ENCODE measurements at places on chromosomes 2 and 18. TPM values are rescaled to one million over a fixed set of nuclear protein-coding genes. Genes with fewer than 3 reads are reported as not detected.

- no peak for DNase-seq
Observed at GRCh38 chr2:603869-604268, 73.3 kb downstream of the TMEM18 start.

NTSR2 gene
- total RNA-seq, result not detected

PDE11A gene
- total RNA-seq, result 0.60 TPM

GRCh38 chr2:196449083-196449482, 190.4 kb upstream of the CCDC150 start:
- no peak for DNase-seq

DNA sequence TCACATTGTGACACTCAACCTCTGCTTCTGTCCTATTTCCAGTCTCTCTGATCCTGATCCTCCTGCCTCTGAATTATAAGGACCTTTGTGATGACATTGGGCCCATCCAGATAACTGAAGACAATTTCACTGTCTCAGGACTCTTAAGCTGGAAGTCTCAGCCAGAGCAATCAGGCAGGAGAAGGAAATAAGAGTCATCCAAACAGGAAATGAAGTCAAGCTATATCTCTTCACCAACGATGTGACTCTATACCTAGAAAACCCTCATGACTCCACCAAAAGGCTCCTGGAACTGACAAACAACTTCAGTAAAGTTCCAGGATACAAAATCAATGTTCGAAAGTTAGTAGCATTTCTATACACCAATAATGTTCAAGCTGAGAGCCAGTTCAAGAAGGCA, 29.3 kb upstream of the TWIST2 start:
- no peak for DNase-seq

RTKN gene
- 10.5 TPM for total RNA-seq

- no peak for DNase-seq
Observed at GRCh38 chr2:132681766-132682165, 11.8 kb upstream of the LYPD1 start.

GRCh38 chr2:46816151-46816845, 99.3 kb downstream of the MCFD2 start:
- DNase-seq, result no peak

ADGRF3 gene
- 0.02 TPM for total RNA-seq

DNA sequence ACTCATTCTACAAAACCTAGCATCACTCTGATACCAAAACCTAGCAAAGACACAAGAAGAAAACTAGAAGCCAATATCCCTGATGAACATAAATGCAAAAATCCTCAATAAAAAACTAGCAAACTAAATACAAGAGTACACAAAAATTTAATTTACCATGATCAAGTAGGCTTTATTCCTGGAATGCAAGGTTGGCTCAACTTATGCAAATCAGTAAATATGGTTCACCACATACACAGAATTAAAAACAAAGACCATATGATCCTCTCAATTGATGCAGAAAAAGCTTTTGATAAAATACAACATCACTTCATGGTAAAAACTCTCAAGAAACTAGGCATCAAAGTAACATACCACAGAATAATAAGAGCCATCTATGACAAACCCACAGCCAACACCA, 188.3 kb downstream of the ETAA1 start:
- no peak for DNase-seq

DNER gene
- total RNA-seq, result 7.1 TPM

DNA sequence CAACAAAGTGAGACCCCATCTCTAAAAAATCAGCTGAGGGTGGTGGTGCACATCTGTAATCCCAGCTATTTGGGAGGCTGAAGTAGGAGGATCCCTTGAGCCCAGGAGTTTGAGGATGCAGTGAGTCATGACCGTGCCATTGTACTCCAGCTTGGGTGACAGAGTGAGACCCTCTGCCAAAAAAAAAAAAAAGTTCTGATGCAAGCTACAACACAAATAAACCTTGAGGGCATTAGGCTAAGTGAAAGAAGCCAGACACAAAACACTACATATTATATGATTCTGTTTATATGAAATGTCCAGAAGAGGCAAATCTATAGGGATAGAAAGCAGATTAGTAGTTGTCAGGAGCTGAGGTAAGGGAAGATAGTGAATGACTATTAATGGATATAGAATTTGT, 13.0 kb downstream of the YWHAQ start:
- no peak for DNase-seq

GRCh38 chr2:132446444-132446843, 29.8 kb downstream of the GPR39 start:
- DNase-seq, result no peak

ARHGAP28 gene
- 26.4 TPM for total RNA-seq

DNA sequence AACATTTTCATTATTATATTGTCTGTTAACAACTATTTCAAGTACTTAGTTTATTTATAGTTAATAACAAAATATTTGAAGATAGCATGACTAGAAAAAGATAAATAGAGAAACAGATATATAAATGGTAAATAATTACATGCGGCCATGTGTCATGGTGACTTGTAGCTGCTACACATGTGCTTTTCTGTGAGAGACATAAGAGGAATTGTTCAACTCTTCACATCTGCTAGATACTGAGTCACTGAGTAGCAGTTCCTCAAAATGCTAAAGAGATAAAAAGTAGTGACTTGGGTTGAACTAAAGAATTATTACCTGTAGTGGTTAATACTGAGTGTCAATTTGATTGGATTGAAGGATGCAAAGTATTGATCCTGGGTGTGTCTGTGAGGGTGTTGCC, 37.5 kb upstream of the SCN9A start:
- no peak for DNase-seq

GRCh38 chr2:52017646-52018235, 985.8 kb upstream of the NRXN1 start:
- no peak for DNase-seq

EVA1A gene
- 13.8 TPM for total RNA-seq

- DNase-seq, result no peak
Observed at GRCh38 chr2:8583400-8584173, 98.3 kb upstream of the ID2 start.

GRCh38 chr2:169009865-169010579, 21.1 kb downstream of the ABCB11 start:
- DNase-seq, result no peak

DNA sequence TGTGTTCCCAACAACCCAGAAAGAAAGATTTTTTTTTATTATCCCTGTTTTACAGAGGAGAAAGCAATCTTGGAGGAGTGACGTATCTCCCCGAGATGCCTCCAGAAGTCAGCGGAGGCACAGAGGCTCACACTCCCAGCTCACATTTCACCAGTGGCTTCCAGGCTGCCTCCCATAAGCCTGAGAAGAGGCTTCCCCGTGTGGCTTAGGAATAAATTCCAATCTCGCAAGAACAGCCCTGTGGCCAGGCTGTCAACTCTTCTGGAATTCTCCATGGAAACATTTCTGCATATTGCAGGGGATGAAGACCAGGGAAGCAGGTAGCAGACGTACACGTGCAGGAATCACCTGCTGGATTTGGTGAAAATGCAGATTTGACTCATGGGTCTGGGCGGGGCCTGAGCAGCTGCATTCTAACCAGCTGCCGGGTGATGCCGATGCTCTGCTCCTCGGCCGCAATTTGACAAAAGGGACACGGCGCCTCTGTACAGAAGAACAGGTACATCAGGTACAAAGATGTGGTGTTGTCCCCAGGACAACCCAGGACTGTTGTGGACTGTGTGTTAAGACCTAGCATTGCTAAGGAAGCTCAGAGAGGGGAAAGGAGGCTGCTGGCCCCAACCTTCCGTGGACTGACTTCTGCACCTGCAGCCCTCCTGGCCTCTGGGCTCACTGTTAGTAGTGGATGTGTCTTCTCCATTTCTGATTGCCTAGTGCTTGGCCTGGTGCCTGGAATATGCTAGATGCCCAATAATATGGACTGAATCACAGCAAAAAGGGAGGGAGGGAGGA, 114.2 kb upstream of the ID2 start:
- no peak for DNase-seq

Data from H4 (cell line).